Progenitor cell of endocrine pancreas (in vitro differentiated cells): ENCODE measurements at places on chromosomes 12 and 14. TPM values are rescaled to one million over a fixed set of nuclear protein-coding genes. Genes with fewer than 3 reads are reported as not detected.

GRCh38 chr12:19639781-19640415, 200.6 kb downstream of the AEBP2 start:
- no peak overlapping the region for H3K27ac ChIP-seq
- no peak overlapping the region for H3K4me3 ChIP-seq
- peaks cover 4% of the 10 kb centered on the region for H3K36me3 ChIP-seq
- no peak for DNase-seq
- no peaks in the 10 kb centered on the region for H3K27me3 ChIP-seq
- H3K4me1 ChIP-seq, result peaks cover 18% of the 10 kb centered on the region

The FAR2 gene
- 4.8 and 8.4 TPM in 2 replicates for total RNA-seq

DNA sequence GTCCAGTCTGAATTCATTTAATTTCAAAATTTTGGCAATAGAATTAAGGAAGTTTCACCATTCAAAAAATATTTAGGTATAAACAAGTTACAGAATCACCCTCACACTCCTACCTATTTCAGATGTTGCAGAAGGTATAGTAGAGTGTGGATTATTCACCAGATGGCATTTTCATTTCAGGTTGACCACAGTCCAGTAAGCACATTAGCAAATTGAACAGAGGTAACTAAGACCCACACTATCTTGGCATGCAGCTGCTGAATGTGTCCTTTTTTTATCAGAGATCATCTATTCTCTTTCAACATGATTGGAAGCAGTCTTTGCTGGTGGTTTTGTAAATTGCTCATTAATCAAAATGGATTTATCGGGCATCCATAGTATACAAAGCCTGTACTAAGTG, 151.8 kb upstream of the GARIN6 start:
- H3K4me1 ChIP-seq, result peaks cover 18% of the 10 kb centered on the region
- H3K27ac ChIP-seq, result no peak overlapping the region
- H3K36me3 ChIP-seq, result peaks cover 8% of the 10 kb centered on the region
- no peak for DNase-seq

DNA sequence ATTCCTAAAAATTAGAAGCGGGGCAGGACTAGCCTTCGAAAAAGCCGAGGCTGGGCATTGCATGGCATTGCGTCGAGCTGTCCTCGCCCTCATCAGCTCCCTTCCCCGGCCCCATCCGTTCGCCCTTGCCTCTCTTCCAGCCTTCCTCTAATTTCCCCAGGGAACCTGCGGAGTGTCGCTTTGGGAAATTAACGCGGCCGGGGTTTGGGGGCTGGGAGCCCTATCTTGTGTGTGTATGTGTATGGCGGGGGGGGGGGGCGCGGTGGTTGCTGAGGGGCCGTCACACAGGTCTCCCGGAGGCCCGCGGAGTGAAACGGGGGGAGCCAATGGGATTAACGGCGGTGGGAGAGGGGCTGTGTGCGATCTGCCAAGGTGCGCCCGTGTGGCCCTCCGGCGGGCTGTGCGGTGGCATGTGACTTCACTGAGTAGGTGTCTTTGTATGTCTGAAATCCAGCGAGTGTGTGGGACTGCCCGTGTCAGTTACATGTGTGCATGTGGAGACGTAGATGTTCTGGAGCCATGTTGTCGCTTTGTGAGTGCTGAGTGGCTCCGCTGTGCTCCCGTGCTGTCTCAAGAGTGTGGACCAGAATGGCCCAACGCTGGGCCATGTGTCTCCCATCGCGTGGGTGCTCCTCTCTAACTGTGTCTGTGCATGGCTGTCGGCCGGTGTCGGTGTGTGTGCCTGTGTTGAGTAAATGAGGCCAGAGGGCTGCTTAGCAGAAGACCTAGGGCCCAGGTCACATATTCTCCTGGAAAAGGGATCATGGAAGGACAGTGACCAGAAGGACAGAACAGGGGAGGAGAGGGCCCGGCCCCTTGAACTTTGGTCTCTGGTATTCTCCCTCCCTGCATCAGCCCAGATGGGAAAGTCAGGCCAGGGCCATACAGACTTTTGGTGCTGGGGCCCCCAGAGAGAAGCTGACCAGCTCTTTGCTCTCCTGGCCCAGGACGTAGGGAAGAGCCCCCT, 1.5 kb downstream of the PTMS start:
- peak overlapping the region; percentile 82 for H3K4me3 ChIP-seq
- H3K36me3 ChIP-seq, result peaks cover 22% of the 10 kb centered on the region
- H3K27me3 ChIP-seq, result peaks cover 16% of the 10 kb centered on the region

GRCh38 chr12:50246873-50247612, 36.3 kb downstream of the LIMA1 start:
- H3K4me1 ChIP-seq, result peaks cover 15% of the 10 kb centered on the region
- peaks cover 9% of the 10 kb centered on the region for H3K36me3 ChIP-seq
- no peaks in the 10 kb centered on the region for H3K27me3 ChIP-seq
- H3K27ac ChIP-seq, result no peak overlapping the region
- H3K4me3 ChIP-seq, result no peak overlapping the region

The TAS2R7 gene
- not detected in 2 replicates for total RNA-seq

The AKAP3 gene
- total RNA-seq, result 3.3 and 3.5 TPM in 2 replicates

- H3K4me3 ChIP-seq, result no peak overlapping the region
- H3K27me3 ChIP-seq, result no peaks in the 10 kb centered on the region
- H3K27ac ChIP-seq, result no peak overlapping the region
- H3K36me3 ChIP-seq, result no peaks in the 10 kb centered on the region
- no peak for DNase-seq
Measured at GRCh38 chr14:27242874-27243273, 645.0 kb upstream of the NOVA1 start.

The ART4 gene
- 0.18 and 0.29 TPM in 2 replicates for total RNA-seq

The LALBA gene
- total RNA-seq, result not detected in 2 replicates

GRCh38 chr12:51020448-51021182, 5.6 kb downstream of the SLC11A2 start:
- no peak overlapping the region for H3K4me3 ChIP-seq
- H3K27me3 ChIP-seq, result no peaks in the 10 kb centered on the region

- H3K27me3 ChIP-seq, result peaks cover 96% of the 10 kb centered on the region
- no peaks in the 10 kb centered on the region for H3K36me3 ChIP-seq
- H3K4me3 ChIP-seq, result no peak overlapping the region
- no peak overlapping the region for H3K27ac ChIP-seq
- DNase-seq, result no peak
Measured at GRCh38 chr12:114420182-114420943, 14.4 kb upstream of the TBX5 start.

- no peaks in the 10 kb centered on the region for H3K4me1 ChIP-seq
- H3K36me3 ChIP-seq, result no peaks in the 10 kb centered on the region
- no peak overlapping the region for H3K27ac ChIP-seq
- no peak for DNase-seq
Measured at GRCh38 chr12:4933411-4933810, 23.7 kb downstream of the KCNA1 start.

The C12orf56 gene
- 0.84 and 1.00 TPM in 2 replicates for total RNA-seq

The FAIM2 gene
- not detected in 2 replicates for total RNA-seq

The ZC2HC1C gene
- 4.8 and 7.5 TPM in 2 replicates for total RNA-seq

- no peak for DNase-seq
- peaks cover 9% of the 10 kb centered on the region for H3K4me1 ChIP-seq
- H3K4me3 ChIP-seq, result no peak overlapping the region
- H3K27me3 ChIP-seq, result no peaks in the 10 kb centered on the region
Measured at GRCh38 chr12:6903722-6904121, 900 bp upstream of the LRRC23 start.

The CYP46A1 gene
- 2.9 and 3.9 TPM in 2 replicates for total RNA-seq

DNA sequence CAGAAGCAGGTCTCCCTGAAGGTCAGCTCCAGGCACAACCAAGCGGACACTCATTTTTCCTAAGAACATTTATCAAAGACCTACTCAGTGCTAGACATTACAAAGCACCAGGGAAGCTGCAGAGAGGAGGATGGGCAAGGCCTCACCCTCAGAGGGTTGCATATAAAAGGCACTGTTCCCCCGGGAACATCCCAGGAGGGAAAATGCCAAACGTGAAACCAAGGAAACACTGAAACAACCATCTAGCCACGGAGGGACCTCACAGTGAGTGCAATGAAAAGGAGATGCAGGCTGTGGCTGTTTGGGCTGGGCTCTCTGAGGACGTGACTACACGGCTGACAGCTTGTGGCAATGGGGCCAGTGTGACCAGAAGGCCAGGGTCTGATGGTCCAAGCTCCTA, 117.4 kb upstream of the VASH1 start:
- H3K27me3 ChIP-seq, result peaks cover 20% of the 10 kb centered on the region
- H3K27ac ChIP-seq, result no peak overlapping the region
- no peaks in the 10 kb centered on the region for H3K36me3 ChIP-seq
- H3K4me3 ChIP-seq, result no peak overlapping the region

GRCh38 chr14:63752449-63753169, 24.7 kb upstream of the SGPP1 start:
- no peak overlapping the region for H3K27ac ChIP-seq
- peaks cover 3% of the 10 kb centered on the region for H3K4me1 ChIP-seq
- no peak for DNase-seq
- no peak overlapping the region for H3K4me3 ChIP-seq
- no peaks in the 10 kb centered on the region for H3K27me3 ChIP-seq

- H3K4me3 ChIP-seq, result no peak overlapping the region
- no peak overlapping the region for H3K27ac ChIP-seq
- no peaks in the 10 kb centered on the region for H3K27me3 ChIP-seq
- no peaks in the 10 kb centered on the region for H3K36me3 ChIP-seq
- H3K4me1 ChIP-seq, result no peaks in the 10 kb centered on the region
- DNase-seq, result no peak
Measured at GRCh38 chr14:45270031-45270430, 17.0 kb upstream of the MIS18BP1 start.

DNA sequence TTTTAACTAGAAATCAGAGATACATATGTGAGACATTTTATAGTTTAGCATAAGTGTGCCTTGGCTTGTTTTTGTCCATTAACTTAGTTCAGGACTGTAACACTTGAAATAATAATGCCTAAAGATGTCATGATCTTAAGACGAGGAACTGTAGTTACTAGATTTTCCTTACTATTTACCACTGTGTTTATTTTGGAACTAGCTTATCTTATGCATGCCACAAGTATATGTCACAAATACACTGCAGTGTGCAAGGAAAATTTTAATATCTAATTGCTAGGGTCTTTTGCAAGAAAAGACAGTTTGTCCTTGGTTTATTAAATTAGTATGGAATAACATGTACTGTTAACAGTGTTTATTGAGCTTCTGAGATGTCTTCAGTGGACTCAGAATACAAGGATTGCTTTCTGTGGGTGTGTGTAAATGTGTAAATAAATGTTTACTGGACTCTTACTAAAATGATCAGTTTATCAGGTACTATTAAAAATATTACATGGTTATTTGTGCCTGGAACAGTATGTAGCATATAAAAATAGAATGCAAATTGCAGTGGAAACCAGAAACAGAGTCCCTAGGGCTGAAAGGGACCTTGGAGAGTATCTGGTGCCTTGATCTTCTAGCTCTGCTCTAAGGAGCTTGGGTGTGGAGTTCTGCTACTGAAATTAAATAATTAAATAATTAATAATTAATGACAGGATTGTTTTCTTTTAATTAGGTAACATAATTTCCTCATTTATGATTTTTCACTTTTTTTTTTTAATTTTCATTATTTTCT, 58.1 kb downstream of the FGD4 start:
- no peaks in the 10 kb centered on the region for H3K27me3 ChIP-seq
- DNase-seq, result no peak
- H3K4me3 ChIP-seq, result no peak overlapping the region
- H3K27ac ChIP-seq, result no peak overlapping the region
- peaks cover 28% of the 10 kb centered on the region for H3K4me1 ChIP-seq
- peaks cover 1% of the 10 kb centered on the region for H3K36me3 ChIP-seq

The INTS13 gene
- total RNA-seq, result 36.3 and 36.9 TPM in 2 replicates

GRCh38 chr12:79119796-79120195, 255.2 kb downstream of the SYT1 start:
- H3K4me1 ChIP-seq, result peaks cover 7% of the 10 kb centered on the region
- H3K4me3 ChIP-seq, result no peak overlapping the region
- no peak for DNase-seq
- H3K27ac ChIP-seq, result no peak overlapping the region

DNA sequence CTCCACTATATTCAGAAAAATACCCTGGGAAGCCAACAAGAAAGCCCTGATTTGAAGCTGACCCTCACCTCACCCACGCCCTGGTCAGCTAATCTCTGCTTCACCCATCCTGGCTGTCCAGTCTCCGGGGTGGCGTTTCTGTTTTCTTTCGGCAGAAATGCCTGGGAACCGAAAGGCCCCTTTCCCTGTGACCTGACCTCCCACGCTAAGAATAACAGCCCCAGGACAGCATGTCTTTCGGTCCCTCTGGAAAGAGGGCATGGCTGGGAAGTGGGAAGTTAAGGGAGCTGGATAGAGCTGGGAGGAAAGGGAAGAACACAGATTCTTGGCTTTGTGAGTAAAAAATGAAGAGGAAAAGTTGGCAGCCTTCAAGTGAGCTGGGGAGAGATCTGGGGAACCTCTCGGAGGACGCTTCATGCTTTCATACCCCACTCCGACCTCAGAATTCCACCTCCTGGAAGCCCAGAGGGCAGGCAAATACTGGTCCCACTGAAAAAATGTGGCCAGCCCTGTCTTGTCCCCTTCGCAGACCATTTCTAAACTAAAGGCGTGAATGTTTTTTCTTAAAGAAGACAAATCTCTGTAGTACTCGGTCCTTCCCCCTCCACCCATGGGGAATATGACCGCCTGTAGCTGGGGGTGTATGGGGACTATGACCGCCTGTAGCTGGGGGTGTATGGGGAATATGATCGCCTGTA, 163.0 kb upstream of the FKBP4 start:
- DNase-seq, result no peak
- H3K36me3 ChIP-seq, result peaks cover 2% of the 10 kb centered on the region
- H3K4me1 ChIP-seq, result no peaks in the 10 kb centered on the region
- H3K4me3 ChIP-seq, result no peak overlapping the region

The DLK1 gene
- 5,491 and 5,856 TPM in 2 replicates for total RNA-seq

- no peak overlapping the region for H3K27ac ChIP-seq
- no peaks in the 10 kb centered on the region for H3K27me3 ChIP-seq
- no peak overlapping the region for H3K4me3 ChIP-seq
- no peaks in the 10 kb centered on the region for H3K36me3 ChIP-seq
- H3K4me1 ChIP-seq, result peaks cover 3% of the 10 kb centered on the region
Measured at GRCh38 chr14:34733245-34733644, 18.9 kb upstream of the CFL2 start.

GRCh38 chr12:108573317-108573716, 10.9 kb downstream of the ISCU start:
- no peak overlapping the region for H3K27ac ChIP-seq
- H3K36me3 ChIP-seq, result peaks cover 5% of the 10 kb centered on the region
- no peak overlapping the region for H3K4me3 ChIP-seq
- DNase-seq, result no peak
- peaks cover 15% of the 10 kb centered on the region for H3K27me3 ChIP-seq

The ASCL1 gene
- 8.3 and 8.4 TPM in 2 replicates for total RNA-seq

- peak overlapping the region; percentile 94 for H3K27ac ChIP-seq
- DNase-seq, result no peak
Measured at GRCh38 chr12:107635139-107635538, 50.5 kb upstream of the PWP1 start.
